ENCODE measurements at places on chromosomes 7 and 10. TPM values are rescaled to one million over a fixed set of nuclear protein-coding genes. Genes with fewer than 3 reads are reported as not detected.

GRCh38 chr7:156558198-156558597 lies 82.4 kb upstream of the RNF32 start:
- DNase-seq, result no peak

DNA sequence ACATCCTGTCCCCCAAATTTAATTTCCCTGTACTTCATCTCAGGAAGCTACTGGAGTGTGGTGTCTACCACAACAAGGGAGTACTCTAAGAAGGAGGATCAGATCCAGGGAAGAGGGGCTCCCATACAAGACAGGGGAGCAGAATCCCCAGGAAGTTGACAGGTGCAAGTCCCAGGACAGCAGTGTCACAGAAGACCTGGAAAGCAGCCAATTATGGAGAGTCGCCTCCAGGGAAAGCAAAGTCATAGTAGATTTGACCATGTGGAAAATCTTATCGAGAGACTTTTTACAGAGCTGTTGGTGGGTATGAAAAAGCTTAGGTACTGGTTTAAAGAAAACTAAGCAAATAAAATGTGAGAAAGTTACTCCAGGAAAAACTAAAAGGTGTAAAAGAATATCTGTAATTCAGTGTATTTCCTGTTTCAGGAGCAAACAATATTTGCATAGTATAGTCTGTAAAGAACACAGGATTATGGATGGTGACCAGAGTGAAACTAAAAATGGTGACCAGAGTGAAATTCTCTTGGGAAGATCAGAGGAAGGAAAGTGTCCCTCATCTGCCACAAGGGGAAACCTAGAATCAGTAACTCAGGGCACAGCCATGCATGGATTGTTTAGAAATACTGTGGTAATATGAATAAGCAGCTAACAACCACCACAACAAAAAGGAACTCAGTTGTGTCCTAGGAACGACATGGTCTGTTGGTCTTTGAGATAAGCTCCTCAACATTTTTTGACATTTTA lies 44.5 kb downstream of the LANCL2 start:
- peak; percentile 26 for DNase-seq

Gene DNA2
- total RNA-seq, result 13.0 TPM

DNA sequence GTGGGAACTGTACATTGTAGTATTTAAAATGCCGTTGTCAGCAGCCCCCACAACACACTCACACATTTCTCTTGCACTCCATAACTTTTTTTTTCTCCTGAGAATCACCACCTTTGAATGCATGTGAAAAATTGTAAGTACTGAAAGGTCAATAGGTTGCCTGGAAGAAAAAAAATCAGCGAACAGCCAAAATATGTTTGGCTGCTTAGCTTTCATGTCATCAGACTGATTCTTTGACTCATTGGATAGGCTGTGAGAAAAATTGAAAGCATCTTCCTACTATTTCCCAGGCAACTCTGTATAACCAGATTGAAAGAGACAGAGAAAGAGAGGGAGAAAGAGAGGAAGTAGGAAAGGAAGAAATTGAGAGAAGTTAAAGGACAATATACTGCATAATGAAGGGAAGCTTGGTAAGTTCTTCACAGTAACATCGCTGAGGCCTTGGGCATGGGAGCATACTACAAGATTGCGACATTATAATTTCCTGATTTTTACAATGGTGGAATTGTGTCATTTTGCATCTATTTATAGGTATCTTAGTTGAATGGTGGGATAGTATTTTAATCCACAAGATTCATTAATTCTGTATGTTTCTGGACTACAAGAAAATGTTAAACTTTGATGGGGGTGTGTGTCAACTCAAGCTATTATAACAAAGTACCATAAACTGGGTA lies 249.3 kb upstream of the KCND2 start:
- DNase-seq, result peak; percentile 86

DNA sequence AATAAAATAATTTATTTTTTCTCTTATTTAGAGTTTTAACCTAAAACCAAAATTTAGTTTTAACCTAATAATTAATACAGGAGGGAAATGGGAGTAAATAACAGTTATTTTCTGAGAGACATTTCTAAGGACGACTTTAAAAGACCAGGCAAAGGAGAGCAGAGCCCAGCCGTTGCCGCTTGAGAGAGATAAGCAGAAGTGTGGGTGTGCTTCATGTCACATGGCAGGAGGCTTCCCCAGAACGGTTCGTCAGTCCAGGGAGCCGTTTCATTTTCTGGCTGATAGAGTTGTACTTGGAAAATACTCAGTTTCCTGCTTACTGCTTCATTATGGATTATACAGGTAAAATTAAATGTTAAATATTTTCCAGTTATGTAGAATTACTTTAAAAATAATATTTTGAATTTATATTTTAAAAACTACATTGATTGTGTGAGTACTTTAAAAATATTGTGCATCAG lies 61.4 kb downstream of the ST7 start:
- DNase-seq, result peak; percentile 69

- peak; percentile 35 for DNase-seq
Measured at GRCh38 chr10:47374611-47375536, 9.2 kb downstream of the ZNF488 start.

- no peak for DNase-seq
Measured at GRCh38 chr10:110239892-110240291, 32.5 kb downstream of the MXI1 start.

- DNase-seq, result peak; percentile 77
Measured at GRCh38 chr7:106285855-106286492, 1.2 kb upstream of the NAMPT start.

Gene VAX1
- not detected for total RNA-seq

DNA sequence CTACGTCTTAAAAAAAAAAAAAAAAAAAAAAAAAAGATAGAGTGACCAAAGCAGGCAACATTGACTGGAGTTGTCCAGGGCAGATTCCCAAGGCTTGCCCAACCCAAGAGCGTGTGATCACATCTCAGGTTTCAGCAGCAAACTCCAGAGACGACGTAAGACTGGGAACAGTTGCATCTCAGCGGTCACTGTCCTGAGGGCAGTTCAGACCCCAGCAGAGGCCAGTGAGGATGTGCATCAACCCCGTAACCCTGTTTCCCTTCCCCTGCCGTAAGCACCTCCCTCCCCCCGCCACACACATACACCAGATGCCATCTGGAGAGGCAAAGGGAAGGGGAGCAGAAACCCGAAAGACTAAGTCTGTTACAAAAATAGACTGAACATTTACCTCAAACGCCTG lies 19.3 kb upstream of the TOMM7 start:
- DNase-seq, result peak; percentile 62

Gene TMEM196
- total RNA-seq, result not detected

Gene SEMA3E
- total RNA-seq, result 0.43 TPM

- DNase-seq, result no peak
Measured at GRCh38 chr10:96570983-96571964, 15.5 kb downstream of the TM9SF3 start.

DNA sequence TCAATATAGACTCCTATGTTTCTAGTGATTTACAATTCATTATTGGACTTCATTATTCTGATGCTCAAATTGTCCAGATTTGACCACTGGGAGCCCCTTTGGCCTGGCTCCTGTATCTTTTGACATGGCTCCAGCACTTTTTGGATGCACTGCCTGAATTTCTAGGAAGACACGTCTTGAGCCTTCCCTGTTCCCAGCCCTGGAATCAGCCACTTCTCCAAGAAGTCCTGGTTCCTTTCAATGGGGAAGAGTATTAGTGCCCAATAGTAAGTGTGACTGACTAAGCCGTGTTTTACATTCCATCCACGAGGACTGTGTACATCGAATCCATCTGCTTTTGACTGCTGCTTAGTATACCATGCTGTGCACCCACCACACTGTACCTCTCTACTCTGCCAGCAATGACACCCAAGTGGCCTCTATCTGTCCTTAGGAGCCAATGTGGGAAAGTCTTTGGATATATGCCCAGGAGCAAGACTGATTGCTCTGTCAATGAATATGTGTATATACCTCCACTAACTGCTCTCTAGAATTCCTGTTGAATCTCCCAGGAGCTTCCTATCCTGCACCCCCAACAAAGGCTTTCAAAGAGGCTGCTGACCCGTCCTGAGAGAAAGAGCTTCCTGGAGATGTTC lies 23.2 kb upstream of the NPFFR1 start:
- DNase-seq, result no peak

- DNase-seq, result peak; percentile 64
Measured at GRCh38 chr10:12605580-12606405, 256.4 kb downstream of the CAMK1D start.

- DNase-seq, result no peak
Measured at GRCh38 chr7:130791746-130792145, 57.7 kb upstream of the KLF14 start.
